Fibroblast of villous mesenchyme (primary cell): ENCODE measurements at places on chromosomes 16 and 17. TPM values are rescaled to one million over a fixed set of nuclear protein-coding genes. Genes with fewer than 3 reads are reported as not detected.

Gene CEP112
- 8.1 and 10.8 TPM in 2 replicates for total RNA-seq

Gene SLC12A3
- not detected in 2 replicates for total RNA-seq

Gene KRT33A
- total RNA-seq = not detected in 2 replicates

Gene MEIOB
- total RNA-seq = under 0.01 TPM in 1 of 2 replicates, not detected in the other

Gene PRM2
- total RNA-seq = not detected in 2 replicates

Gene UBALD1
- total RNA-seq = 6.9 and 10.3 TPM in 2 replicates

Gene EPX
- not detected in 2 replicates for total RNA-seq

Gene ZNF750
- not detected in 2 replicates for total RNA-seq

Gene IGF2BP1
- total RNA-seq = 2.6 and 6.4 TPM in 2 replicates

GRCh38 chr16:28110977-28111376 is 47.5 kb upstream of the GSG1L start:
- no peak for DNase-seq

GRCh38 chr16:79008036-79008868 is 592.3 kb downstream of the MAF start:
- no peak for DNase-seq

GRCh38 chr17:70905796-70906195 is 736.5 kb downstream of the KCNJ2 start:
- peak; percentile 94 for DNase-seq

- no peak for DNase-seq
These were observed 67.4 kb downstream of the SNX11 start for GRCh38 chr17:48174833-48175523.

DNA sequence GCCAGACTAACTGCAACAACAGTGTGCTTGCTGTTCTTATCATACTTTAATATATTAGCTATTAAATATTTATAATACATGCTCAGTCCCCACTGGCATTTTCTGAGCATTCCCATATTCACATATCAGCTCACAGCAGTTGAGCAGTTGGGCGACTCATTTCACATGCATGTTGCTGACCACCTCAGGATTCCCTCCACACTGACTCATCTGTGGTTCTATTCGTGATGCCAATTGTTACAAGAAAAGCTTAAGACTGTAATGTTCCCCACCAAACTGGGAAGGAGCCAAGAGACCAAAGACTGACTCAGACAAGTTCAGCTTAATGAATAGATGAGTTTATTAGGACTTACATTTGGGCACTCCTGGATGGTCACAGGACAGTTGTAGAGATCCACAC is 100.3 kb upstream of the KIF2B start:
- peak; percentile 47 for DNase-seq

- no peak for DNase-seq
These were observed 85.1 kb downstream of the PRKCA start for GRCh38 chr17:66387392-66387981.

DNA sequence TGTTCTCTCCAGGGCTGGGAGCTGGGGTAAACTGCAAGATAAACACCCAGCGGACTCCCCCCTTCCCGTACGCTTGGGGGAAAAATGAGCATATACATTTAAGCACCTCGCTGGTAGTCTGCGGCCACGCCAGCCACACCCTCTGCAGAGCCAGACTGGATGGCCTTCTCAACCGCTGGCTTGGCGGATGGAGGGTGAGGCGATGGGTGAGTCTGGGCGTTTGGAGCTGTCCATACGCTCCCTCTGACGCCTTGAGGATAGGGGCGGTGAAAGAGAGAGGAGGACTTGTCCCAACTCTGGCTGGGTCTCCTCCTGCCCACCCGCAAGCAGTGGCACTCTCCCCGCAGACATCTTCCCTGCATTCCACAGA is 1.0 kb downstream of the ITGA3 start:
- peak; percentile 77 for DNase-seq

DNA sequence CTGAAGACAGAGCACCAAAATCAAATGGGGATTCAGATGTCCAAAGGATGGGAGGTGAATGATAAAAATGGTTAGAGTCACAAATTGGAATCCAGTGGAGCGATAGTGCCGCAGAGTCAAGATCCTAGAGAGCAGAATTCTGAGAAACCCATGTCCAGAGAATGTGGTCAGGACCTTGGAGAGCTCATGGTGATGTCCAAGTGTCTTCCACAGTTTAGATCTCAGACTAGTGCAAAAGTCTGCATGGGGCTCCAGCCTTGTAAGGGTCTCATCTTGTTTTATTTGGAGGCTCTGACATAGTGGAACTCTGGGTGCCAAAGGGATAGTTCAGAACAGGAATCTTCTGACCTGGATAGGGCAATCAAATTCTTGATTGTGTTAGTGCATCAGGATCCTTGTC is 245.9 kb upstream of the HSBP1 start:
- DNase-seq = peak; percentile 37

- peak; percentile 64 for DNase-seq
These were observed 69.0 kb downstream of the CDH13 start for GRCh38 chr16:82695806-82696205.

GRCh38 chr16:79429381-79430190 is 171.0 kb downstream of the MAF start:
- no peak for DNase-seq

DNA sequence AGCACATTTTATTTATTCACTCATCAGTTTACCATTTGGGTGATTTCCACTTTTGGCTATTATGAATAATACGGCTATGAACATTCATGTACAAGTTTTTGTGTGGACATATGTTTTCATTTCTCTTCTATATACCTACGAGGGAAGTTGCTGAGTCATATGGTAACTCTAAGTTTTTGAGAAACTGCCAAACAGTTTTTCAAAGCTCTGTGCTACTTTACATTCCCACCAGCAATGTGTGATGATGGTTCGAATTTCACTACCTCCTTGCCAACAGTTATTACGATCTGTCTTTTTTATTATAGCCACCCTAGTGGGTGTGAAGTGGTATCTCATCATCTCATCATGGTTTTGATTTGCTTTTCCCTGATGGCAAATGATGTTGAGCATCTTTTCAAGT is 63.7 kb upstream of the MRTFB start:
- DNase-seq = peak; percentile 66

- peak; percentile 36 for DNase-seq
These were observed 17.0 kb downstream of the CRYM start for GRCh38 chr16:21260870-21261791.

DNA sequence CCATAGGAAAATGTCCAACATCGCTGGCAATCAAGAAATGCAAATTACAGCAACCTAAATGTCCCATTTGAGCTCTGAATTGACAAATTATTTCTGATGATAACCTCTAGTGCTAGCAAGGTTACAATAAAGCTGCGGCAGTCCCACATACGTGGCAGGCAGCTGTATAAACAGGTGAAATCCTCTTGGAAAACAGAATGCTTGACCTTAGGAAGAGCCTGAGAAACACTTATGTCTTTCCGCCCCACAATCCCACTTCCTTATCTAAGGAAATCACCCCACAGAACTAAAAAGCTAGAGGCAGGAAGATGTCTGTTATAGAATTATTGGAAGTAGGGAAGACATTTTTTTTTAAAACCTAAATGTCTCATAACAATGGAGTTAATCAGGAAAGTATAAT is 154.3 kb downstream of the KATNIP start:
- DNase-seq = no peak

DNA sequence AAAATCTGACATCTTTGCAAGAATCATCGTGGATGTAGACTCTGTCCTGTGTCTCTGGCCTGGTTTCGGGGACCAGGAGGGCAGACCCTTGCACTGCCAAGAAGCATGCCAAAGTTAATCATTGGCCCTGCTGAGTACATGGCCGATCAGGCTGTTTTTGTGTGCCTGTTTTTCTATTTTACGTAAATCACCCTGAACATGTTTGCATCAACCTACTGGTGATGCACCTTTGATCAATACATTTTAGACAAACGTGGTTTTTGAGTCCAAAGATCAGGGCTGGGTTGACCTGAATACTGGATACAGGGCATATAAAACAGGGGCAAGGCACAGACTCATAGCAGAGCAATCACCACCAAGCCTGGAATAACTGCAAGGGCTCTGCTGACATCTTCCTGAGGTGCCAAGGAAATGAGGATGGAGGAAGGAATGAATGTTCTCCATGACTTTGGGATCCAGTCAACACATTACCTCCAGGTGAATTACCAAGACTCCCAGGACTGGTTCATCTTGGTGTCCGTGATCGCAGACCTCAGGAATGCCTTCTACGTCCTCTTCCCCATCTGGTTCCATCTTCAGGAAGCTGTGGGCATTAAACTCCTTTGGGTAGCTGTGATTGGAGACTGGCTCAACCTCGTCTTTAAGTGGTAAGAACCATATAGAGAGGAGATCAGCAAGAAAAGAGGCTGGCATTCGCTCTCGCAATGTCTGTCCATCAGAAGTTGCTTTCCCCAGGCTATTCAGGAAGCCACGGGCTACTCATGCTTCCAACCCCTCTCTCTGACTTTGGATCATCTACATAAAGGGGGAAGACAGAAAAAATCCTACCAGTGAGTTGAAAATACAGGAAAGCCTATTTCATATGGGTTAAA is at the start of gene G6PC1:
TSS of gene G6PC1 (plus strand) at position 340 of the 872 bp plus-strand sequence. CDS start at position 418, 78 bp downstream.
- no peak for DNase-seq
